ENCODE measurements at places on chromosomes 12 and 14.

- DNase-seq = no peak
These were observed 78.0 kb downstream of the CPSF2 start for GRCh38 chr14:92199763-92200162.

DNA sequence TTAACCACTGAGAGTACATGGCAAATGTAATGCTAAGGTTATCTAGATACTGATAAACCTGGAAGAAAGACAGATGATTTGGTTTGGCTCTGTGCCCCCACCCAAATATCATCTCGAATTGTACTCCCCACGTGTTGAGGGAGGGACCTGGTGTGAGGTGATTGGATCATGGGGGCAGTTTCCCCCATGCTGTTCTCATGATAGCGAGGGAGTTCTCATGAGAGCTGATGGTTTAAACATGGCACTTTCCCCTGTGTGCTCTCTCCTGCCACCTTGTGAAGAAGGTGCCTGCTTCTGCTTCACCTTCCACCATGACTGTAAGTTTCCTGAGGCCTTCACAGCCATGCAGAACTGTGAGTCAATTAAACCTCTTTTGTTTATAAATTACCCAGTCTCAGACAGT is 14.2 kb downstream of the NOXRED1 start:
- DNase-seq = no peak

GRCh38 chr14:65599375-65599774 is 186.8 kb downstream of the FUT8 start:
- DNase-seq = no peak

- peak; percentile 40 for DNase-seq
These were observed 22.7 kb downstream of the CLIP1 start for GRCh38 chr12:122399592-122400373.

GRCh38 chr12:46101485-46101869 is 111.1 kb upstream of the SCAF11 start:
- DNase-seq = no peak

DNA sequence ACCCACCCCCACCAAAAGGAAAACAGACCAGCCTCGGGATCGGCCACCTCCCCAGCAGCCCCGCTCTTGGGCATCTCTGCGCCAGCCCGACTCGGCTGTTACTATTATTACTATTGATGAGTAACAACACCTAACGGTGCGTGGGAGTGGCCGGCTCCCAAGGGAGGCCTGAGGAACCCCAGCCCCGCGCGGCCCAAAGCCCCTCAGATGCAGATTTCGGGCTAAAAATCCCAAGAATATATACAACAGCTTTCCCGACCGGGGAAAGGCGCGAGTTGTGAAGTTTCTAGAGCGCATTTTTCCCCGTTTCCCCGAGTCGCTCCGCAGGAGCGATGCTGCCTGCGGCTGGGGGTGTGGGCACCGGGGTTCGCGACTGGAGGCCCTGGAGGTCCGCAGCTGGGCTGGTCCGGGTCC is 565 bp downstream of the NT5DC3 start:
- no peak for DNase-seq

GRCh38 chr14:56807386-56808109 is 2.7 kb downstream of the OTX2 start:
- no peak for DNase-seq

DNA sequence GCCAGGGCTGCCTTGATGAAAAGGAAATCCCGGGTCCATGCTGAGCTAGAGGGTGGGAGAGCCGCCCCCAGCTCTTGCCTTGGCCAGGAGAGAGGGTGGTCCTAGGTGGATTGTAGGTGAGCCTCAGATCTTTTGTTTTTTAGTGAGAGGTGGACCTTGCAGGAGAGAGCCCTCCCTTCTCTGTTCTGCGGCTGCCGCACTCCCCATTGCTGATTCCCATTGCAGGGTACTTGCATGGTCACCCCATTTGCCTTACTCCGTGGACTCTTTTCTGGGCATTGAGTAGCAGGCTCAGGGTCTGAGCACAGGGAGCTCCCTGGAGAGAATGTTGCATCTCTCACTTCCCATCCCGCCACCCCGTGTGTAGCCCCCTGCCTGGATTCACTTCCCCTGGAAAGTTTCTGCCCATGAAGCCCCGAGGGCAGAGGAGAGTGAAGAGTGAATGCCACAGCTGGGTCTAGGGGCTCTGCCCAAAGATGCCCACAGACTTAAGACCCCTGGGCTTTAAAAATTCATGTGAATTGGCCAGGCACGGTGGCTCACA is 10.2 kb downstream of the VASH1 start:
- no peak for DNase-seq

- no peak for DNase-seq
These were observed 121.3 kb upstream of the IGF1 start for GRCh38 chr12:102601621-102602020.

Measured in activated CD4-positive, CD25-positive, alpha-beta regulatory T cell treated with anti-CD3 and anti-CD28 coated beads, Interleukin-2, amount 50 U/mL, for 72 hours (primary cell).